ENCODE measurements at places on chromosomes 13 and 19.

GRCh38 chr19:45136507-45137178 is 24.1 kb downstream of the NKPD1 start:
- no peak for DNase-seq

GRCh38 chr13:23381866-23382265 is 51.6 kb downstream of the SACS start:
- no peak for DNase-seq

DNA sequence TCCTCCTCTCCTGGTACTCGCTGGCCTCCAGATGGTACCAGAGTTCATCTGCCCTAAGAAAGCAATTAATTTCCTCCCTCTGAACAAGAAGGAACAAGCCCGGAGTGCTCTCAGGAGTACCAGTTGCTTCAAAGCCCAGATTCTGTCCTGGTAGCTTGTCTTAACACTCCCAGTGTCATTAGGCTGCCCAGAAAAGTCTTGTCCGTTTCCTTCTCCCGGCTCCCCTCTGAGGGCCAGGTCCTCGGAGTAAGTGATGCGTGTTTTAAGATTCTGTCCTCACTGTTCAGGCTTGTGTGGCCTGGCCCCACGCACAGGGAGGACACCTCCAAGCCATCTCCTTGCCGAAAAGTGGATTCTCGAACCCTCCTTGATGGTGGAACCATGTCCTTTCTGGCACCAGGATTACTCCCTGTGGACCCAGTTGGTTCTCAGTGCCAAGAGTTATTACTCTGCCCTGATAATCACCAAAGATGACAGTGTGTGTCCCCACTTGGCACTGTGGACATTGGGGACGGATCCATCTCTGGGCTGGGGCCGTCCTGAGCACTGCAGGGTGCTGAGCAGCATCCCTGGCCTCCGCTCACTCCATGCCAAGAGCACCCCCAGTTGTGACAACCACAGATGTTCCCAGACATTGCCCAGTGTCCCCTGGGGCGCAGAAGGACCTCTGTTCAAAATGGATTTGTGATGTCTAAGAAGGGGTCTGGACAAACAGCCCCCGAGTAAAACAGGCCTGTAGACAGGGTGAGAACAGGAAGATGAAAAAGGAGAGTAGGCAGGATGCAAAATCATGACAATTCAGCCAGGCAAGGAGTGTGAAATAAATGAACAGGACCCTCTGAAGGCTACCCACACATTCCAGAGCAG is 52.4 kb downstream of the RFX2 start:
- no peak for DNase-seq

- no peak for DNase-seq
Observed at GRCh38 chr19:496112-496665, at the start of gene MADCAM1. TSS of gene MADCAM1 (plus strand) at chr19:496486. CDS start at chr19:496500, 14 bp downstream.

DNA sequence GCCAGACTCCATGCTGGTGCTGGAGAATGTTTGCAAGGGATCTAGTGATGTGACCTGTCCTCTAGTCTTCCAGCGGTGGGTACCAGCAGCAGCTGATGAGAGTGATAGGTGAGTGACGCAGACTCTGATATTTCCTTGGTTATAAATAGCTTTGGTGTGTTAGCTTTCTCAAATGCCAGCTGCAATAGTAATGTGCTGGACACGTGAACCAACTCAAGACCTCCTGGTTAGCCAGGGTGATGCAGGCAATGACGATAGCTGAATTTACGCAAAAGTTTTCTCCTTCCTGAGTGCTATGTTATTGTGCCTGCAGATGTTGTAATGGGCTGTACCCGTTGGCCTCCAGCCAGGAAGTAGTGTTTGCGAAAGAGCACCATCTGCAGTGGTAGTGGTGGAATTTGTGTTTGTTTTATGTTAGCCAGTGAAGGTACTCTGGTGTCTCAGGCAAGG is 129.5 kb downstream of the CYSLTR2 start:
- peak; percentile 75 for DNase-seq

GRCh38 chr13:98467263-98467985 is 109.5 kb downstream of the STK24 start:
- no peak for DNase-seq

GRCh38 chr13:48656608-48657007 is 2.9 kb downstream of the CYSLTR2 start:
- DNase-seq, result no peak

Data from CD4-positive, alpha-beta T cell treated with Interferon alpha-2 for 1 hour (primary cell).